ENCODE measurements at places on chromosomes 11 and 22. TPM values are rescaled to one million over a fixed set of nuclear protein-coding genes. Genes with fewer than 3 reads are reported as not detected.

DNA sequence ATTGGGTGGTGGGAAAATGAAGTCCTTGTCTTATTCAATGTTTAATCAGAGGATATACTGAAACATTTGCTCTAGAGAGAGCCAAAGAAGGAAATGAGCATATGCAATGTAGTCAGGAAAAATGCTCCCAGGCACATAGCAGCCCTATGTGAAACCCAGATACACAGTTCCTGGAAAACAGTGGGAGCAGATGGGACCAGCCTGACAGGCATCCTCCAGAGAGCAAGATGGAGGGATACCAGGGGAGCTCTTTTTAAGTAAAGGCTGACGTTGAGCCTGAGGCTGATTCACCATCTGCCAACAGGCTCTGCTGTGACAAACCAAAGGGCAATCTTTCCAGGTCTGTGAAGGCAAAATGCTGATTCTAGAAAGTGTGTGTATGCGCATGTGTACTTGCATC lies 559.4 kb upstream of the KIRREL3 start:
- H3K4me1 ChIP-seq: no peaks in the 10 kb centered on the region
- H3K27ac ChIP-seq: no peak overlapping the region
- H3K36me3 ChIP-seq: no peaks in the 10 kb centered on the region
- H3K4me3 ChIP-seq: no peak overlapping the region

DNA sequence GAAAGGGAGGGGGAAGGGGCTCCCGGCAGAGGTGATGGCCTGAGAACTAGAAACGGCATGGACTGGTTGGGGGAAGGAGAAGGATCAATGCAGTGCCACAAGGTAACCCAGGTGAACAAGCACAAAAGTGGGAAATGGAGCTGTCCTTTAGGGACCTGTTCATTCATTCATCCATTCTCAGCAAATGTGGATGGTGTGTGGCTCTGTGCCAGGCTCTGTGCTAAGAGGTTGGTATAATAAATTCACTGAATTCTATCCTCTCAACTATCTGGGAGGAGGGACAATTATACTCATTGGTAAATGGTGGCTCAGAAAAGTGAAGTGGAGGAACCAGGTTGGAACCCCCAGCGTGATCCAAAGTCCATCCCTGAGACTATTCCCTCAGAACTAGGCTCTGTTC lies 18.6 kb upstream of the ARAP1 start:
- H3K4me3 ChIP-seq: no peak overlapping the region
- no peaks in the 10 kb centered on the region for H3K4me1 ChIP-seq
- H3K36me3 ChIP-seq: no peaks in the 10 kb centered on the region
- no peak for DNase-seq

- H3K4me1 ChIP-seq: peaks cover 20% of the 10 kb centered on the region
- H3K27me3 ChIP-seq: no peaks in the 10 kb centered on the region
- H3K27ac ChIP-seq: no peak overlapping the region
- no peak overlapping the region for H3K4me3 ChIP-seq
Observed at GRCh38 chr11:48095779-48096470, 115.6 kb downstream of the PTPRJ start.

DNA sequence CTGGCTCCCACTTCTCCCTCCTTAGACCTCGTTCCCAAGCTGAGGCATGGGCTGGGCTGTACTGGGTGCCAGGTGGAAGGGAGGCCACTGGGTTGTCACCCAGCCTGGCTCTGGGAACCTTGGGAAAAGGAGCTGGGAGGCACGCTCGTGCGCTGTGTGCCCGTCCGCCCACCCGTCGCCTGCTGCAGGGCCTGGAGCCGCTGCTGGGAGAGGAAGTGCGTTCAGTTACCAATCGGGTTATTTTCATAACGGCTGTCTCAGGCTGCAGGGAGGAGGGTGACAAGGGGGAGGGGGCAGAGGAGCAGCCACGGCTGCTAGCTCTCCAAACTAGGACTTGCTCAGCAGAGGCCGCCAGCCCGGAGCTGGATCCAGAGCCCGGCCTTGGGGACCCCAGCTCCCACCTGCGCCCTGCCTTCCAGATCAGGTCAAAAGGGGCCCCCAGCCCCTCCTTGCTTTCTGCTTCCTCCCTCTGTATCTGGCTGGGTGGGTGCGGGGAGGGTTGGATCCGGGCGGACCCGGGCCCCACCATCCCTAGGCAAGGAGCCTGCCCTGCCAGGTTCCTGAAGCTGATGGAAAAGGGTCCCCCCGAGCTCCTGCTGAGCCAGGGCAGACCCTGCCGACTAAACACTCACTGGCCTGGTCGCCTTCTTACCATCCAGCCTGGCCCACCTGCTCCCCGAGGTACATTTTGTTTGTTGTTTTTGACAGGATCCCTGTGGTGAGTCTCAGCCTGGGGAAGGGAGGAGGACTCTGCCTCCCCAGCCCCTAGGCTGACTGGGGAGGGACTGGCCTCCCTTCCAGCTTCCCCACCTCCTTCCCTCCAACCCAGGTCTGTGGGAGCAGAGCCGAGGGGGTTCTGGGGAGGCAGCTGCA lies 14.3 kb downstream of the DGKZ start:
- H3K27ac ChIP-seq: peak overlapping the region; percentile 78
- no peaks in the 10 kb centered on the region for H3K27me3 ChIP-seq
- peak overlapping the region; percentile 71 for H3K4me3 ChIP-seq
- H3K36me3 ChIP-seq: no peaks in the 10 kb centered on the region
- DNase-seq: peak; percentile 70

- no peaks in the 10 kb centered on the region for H3K36me3 ChIP-seq
- H3K4me1 ChIP-seq: peaks cover 4% of the 10 kb centered on the region
- no peak overlapping the region for H3K27ac ChIP-seq
- H3K27me3 ChIP-seq: peaks cover 3% of the 10 kb centered on the region
Observed at GRCh38 chr22:46007848-46008261, 30.9 kb upstream of the WNT7B start.

GRCh38 chr11:10208131-10208575 lies 85.9 kb downstream of the SBF2 start:
- no peak overlapping the region for H3K4me3 ChIP-seq
- H3K27me3 ChIP-seq: no peaks in the 10 kb centered on the region
- no peaks in the 10 kb centered on the region for H3K4me1 ChIP-seq
- DNase-seq: no peak

GRCh38 chr11:65424205-65425104 lies 1.9 kb downstream of the NEAT1 start:
- DNase-seq: peak; percentile 74
- H3K4me3 ChIP-seq: peak overlapping the region; percentile 74
- peaks cover 45% of the 10 kb centered on the region for H3K4me1 ChIP-seq
- no peaks in the 10 kb centered on the region for H3K36me3 ChIP-seq

DNA sequence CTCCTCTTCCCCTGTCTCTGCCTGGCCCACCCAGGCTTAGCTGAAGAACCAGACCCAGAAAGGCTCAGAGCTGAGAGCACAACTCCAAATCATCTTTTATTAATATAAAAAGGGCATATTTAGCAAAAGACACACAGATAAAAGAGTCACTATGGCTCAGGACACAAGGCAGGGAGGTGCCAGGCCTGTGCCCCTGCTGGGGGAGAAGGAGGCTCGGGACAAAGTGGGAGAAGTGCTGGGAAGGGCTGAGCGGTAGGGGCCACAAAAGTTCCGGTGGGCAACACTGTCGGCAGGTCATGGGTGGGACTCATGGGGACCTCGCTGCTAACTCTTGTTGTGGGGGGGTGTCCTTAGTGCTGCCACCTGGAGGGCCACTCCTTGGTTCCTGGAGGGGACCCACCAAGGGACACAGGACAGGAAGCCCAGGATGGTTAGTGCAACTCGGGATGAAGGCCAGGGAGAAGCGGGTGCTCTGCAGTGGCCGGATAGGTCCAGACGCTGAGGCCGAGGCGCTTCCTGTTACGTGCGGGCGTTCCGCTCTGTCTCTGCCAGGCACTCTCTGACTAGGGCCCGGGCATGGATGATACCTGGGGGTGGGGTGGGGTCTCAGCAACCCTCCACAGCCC lies 1.4 kb upstream of the PITPNM1 start:
- DNase-seq: peak; percentile 29
- H3K4me3 ChIP-seq: peak overlapping the region; percentile 81
- H3K4me1 ChIP-seq: peaks cover 45% of the 10 kb centered on the region

DNA sequence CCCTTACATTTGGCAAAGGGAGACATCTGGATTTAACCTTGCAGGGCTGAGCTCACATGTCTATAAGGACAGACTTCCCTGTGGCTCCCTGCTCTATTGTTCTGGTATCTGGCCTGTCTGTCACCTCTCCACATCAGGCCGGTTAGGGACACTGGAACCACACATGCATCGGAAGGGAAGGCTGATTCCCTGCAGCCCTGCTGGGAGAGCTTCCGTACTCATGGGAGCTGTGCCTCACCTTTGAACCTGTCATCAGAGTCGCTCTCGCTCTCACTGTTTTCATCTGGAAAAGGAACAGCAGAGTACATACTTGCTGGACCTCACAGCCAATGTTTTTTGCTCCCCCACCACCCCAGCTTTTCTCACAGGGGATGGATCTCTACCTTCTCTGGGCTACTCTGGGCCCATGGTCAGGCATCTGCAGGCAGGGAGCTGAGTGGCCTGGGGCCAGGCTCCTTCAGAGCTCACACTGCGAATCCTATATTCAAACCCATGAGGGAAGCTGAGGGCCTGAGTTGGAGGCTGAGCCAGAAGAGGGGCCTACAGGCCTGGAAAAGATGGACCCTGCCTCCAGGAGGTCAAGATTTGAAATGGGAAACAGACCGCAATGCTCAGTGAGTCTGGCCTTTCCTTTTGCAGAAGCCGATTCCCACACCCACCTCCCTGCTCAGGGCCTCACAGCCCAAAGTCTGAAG lies 31.3 kb downstream of the RPL27A start:
- H3K4me1 ChIP-seq: no peaks in the 10 kb centered on the region
- H3K4me3 ChIP-seq: no peak overlapping the region
- no peaks in the 10 kb centered on the region for H3K36me3 ChIP-seq
- H3K27me3 ChIP-seq: no peaks in the 10 kb centered on the region

GRCh38 chr22:30005213-30005857 lies 74.9 kb upstream of the HORMAD2 start:
- no peak overlapping the region for H3K27ac ChIP-seq
- H3K36me3 ChIP-seq: peaks cover 70% of the 10 kb centered on the region
- no peaks in the 10 kb centered on the region for H3K4me1 ChIP-seq
- H3K27me3 ChIP-seq: no peaks in the 10 kb centered on the region
- peak; percentile 53 for DNase-seq
- H3K4me3 ChIP-seq: no peak overlapping the region

GRCh38 chr11:13140028-13140870 lies 131.1 kb downstream of the RASSF10 start:
- DNase-seq: no peak
- H3K27me3 ChIP-seq: no peaks in the 10 kb centered on the region
- no peaks in the 10 kb centered on the region for H3K36me3 ChIP-seq
- H3K27ac ChIP-seq: no peak overlapping the region

GRCh38 chr11:37409124-37409523 lies 811.1 kb upstream of the RAG2 start:
- H3K27ac ChIP-seq: no peak overlapping the region
- no peaks in the 10 kb centered on the region for H3K4me1 ChIP-seq
- no peak for DNase-seq
- no peaks in the 10 kb centered on the region for H3K36me3 ChIP-seq
- H3K4me3 ChIP-seq: no peak overlapping the region
- H3K27me3 ChIP-seq: no peaks in the 10 kb centered on the region

DNA sequence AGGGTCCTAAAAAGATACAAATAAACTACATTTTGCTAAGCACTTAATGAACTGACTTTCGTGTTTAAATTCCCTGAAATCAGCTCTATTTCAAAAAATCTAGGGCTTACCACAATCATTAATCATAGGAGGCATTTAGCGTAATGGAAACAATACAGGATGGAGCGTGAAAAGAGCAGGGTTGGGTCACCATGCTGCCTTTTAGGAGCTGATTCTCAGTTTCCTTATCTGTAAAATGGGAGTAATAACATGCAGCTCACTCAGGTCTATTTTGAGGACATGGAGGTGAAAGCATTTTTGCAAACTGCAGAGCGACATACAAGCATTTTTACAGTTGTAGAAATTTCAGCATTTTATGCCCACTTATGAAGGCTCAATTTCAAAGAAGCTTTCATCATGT lies 407.0 kb downstream of the TENM4 start:
- H3K27me3 ChIP-seq: no peaks in the 10 kb centered on the region
- H3K4me3 ChIP-seq: no peak overlapping the region
- no peak for DNase-seq
- no peak overlapping the region for H3K27ac ChIP-seq
- no peaks in the 10 kb centered on the region for H3K4me1 ChIP-seq
- H3K36me3 ChIP-seq: no peaks in the 10 kb centered on the region

GRCh38 chr11:9219115-9219514 lies 46.0 kb downstream of the DENND5A start:
- no peaks in the 10 kb centered on the region for H3K4me1 ChIP-seq
- no peaks in the 10 kb centered on the region for H3K36me3 ChIP-seq
- no peak overlapping the region for H3K4me3 ChIP-seq
- no peak for DNase-seq
- H3K27me3 ChIP-seq: no peaks in the 10 kb centered on the region

DNA sequence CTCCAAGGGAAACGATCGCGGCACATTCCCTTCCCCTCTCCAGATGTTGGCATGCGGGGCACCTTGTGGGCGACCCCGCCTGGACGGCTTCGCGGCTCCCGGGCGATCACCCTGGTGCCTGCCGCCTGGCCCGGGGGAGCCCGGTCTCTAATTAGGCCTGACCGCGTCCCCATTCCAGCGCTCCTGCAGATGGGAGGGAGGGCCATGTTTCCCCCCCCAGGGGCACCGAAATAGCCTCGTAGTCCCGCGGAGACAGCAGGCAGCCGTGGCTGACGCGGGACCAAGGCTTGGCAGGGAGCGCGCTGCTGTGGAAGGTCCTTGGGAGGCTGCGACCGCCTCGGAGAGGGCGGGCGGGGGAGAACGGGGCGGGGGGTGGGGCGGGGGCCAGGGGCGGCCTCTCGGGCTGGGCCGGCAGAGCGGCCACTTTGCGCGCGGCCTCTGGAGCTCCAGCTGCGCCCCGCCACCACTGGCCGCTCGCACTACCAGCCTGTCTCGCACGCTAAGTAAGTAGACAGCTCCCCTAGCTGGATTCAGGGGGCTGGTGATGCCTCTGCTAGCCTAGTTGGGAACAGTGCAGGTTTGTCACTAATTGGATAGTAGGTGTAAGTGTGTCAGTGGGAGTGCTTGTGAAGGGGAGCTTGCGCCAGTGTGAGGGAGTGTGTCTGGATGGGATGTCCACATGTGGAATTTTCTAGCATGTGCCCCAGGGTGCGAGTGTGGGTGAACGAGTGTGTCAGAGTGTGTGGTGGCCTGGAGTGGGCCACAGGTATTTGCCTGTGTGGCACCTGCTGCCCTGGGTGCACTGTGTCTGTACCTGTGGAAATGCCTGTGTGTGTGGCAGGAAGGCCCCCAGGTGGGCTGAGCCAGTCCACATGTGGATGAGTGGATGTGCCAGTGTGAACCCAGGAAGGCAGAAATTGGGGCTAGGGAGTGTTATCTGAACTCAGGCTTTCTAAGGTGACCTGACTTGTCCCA lies at the start of gene INSC:
Gene INSC (plus strand): TSS at position 423 of the 975 bp plus-strand sequence. CDS start 34,252 bp downstream, outside the sequence.
- no peaks in the 10 kb centered on the region for H3K36me3 ChIP-seq
- H3K27ac ChIP-seq: no peak within 1 kb of the TSS
- no peaks in the 10 kb centered on the region for H3K4me1 ChIP-seq
- no peak for DNase-seq
- no peaks in the 10 kb centered on the region for H3K27me3 ChIP-seq

GRCh38 chr11:57585301-57585700 lies 12.2 kb upstream of the SERPING1 start:
- H3K4me3 ChIP-seq: no peak overlapping the region
- H3K4me1 ChIP-seq: no peaks in the 10 kb centered on the region
- H3K36me3 ChIP-seq: no peaks in the 10 kb centered on the region
- H3K27me3 ChIP-seq: no peaks in the 10 kb centered on the region

GRCh38 chr22:39301926-39302325 lies 17.5 kb downstream of the RPL3 start:
- no peak overlapping the region for H3K27ac ChIP-seq
- H3K4me3 ChIP-seq: no peak overlapping the region

Gene MRGPRE
- not detected for total RNA-seq

Gene YPEL1
- 3.6 TPM for total RNA-seq

Gene FAM111B
- 0.42 TPM for total RNA-seq

Gene PAMR1
- not detected for total RNA-seq

Gene POU2AF3
- total RNA-seq: not detected

Gene TAF1D
- total RNA-seq: 116 TPM

Gene DSCAML1
- 0.78 TPM for total RNA-seq

Gene IFTAP
- total RNA-seq: 1.7 TPM
